IPS DF 6.9 (cell line): ENCODE measurements at places on chromosomes 16 and 17.

DNA sequence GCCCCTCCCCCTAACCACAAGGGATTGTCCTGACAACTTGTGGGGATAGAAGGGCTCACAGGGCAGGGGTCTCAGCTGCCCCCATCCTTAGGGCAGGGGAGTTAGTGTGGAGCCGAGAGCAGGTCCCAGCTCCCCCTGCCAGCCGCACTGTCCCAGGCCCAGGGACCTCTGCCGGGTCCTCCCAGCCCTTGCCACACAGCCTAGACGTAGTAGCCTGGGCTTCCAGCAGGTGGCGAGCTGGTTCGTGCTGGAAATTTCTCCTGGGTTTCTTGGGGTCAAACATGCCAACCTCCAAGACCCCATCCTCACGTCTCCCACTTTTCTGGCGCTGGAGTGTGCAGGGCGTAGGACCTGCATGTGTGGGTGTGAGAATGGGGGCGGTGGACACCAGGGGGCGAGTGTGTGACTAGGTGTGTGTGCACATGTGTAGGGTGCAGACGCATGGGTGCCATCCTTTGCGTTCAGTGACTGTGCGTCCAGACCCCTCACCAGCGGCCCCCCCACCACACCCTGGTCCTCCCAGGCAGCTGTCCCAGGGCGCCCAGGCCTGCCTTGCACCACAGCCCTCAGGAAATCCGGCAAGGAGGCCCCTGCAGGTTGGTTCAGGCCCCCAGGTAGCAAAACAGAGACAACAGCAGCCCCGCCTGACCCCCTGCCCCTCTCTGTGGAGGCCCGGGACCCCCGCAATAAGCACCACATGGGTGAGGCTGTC is 29.5 kb downstream of the SBK1 start:
- no peak for DNase-seq

- no peak for DNase-seq
These were observed 36.9 kb upstream of the TRAP1 start for GRCh38 chr16:3754081-3754703.

- no peak for DNase-seq
These were observed 17.3 kb upstream of the WFDC1 start for GRCh38 chr16:84277244-84277823.

- no peak for DNase-seq
These were observed 470 bp upstream of the CDK3 start for GRCh38 chr17:76000016-76000754.

GRCh38 chr16:1271380-1271723 is 15.5 kb downstream of the TPSD1 start:
- no peak for DNase-seq

GRCh38 chr17:2644971-2645370 is 51.5 kb downstream of the PAFAH1B1 start:
- DNase-seq, result no peak

- no peak for DNase-seq
These were observed 165.6 kb downstream of the IRX3 start for GRCh38 chr16:54120846-54121480.

GRCh38 chr17:2592971-2593820 is at the start of gene PAFAH1B1:
PAFAH1B1 (plus strand) TSS chr17:2593654; CDS start chr17:2638289, 44,635 bp downstream.
- peak; percentile 31 for DNase-seq

GRCh38 chr16:47386201-47386718 is 74.6 kb downstream of the ITFG1 start:
- no peak for DNase-seq

GRCh38 chr17:1280652-1281051 is 1.2 kb downstream of the TRARG1 start:
- DNase-seq, result no peak
